ENCODE measurements at places on chromosomes 11 and 22.
A peak's percentile ranks its signal among the peaks of the same experiment; 100 is the strongest.

DNA sequence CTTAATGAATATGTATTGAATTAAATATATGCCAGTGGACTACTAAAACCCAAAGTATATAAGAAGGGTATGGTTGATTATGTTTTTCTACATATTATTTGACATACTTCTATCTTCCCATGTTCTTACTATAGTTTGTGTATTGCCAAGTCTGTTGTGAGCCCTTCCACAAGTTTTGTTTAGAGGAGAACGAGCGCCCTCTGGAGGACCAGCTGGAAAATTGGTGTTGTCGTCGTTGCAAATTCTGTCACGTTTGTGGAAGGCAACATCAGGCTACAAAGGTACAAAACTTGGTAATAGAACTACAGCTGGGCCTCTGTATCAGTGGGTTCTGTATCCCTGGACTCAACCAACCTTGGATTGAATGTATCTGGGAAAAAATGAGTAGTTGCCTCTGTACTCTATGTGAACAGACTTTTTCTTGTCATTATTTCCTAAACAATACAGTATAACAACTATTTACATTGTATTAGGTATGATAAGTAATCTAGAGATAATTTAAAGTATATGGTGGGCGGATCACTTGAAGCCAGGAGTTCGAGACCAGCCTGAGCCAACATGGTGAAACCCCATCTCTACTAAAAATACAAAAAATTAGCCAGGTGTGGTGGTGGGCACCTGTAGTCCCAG is 38.7 kb upstream of the TTC36 start:
- peak; percentile 68 for DNase-seq

GRCh38 chr11:33606762-33607161 is 93.9 kb downstream of the C11orf91 start:
- no peak for DNase-seq

DNA sequence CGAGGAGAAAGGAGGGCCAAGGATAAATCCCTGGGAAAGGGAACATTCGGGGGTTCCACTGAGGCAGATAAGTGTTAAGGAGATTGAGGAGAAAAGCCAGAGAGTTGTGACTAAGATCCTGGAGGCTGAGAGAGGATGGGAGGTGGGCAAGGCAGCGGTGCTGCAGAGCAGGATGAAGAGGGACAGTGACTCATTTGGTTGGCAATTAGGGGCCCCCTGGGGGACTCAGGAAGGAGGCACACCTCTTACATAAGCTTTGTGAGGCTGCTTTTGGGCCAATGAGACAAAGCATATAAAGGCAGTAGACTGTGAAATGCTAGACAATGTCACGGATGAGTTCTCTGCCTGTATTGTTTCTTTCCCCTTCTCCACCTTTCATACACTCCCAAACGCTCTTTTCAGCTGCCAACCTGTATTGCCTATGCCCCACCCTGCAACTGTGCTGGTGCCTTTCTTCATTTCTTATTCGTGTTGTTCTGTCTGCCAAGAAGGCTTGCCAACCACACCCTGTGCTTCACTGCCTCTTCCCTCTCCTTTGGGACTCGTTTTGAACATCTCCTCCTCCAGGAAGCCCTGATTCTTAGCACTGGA is 246.8 kb upstream of the KIRREL3 start:
- DNase-seq, result no peak

GRCh38 chr11:69939551-69940245 is 120.5 kb upstream of the FGF3 start:
- DNase-seq, result no peak

DNA sequence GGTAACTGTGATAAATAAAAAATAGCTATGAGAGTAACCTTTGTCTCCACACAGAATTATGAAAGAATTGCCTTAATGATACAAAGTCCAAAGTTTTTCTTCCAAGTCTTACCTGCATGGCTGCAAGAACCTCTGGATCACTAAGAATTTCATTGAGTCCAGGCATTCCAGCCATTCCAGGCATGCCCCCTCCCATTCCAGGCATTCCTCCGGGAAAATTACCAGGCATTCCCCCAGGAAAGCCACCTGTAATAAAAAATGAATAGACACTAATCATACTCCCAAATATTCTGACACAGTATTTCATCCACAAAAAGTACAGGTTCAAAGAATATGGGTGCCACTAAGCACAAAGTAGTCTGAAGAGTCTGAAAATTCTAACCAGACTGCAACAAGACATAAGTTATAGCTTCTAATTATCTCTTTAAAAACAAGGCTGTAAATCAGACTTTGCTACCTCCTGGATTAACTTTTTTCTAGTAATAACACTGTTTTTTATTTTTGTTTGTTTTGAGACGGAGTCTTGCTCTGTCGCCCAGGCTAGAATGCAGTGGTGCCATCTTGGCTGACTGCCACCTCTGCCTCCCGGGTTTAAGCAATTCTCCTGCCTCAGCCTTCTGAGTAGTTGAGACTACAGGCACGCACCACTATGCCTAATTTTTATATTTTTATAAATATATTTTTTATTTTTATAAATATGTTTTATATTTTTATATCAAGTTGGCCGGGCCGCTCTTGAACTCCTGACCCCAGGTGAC is 8.0 kb upstream of the SLC25A17 start:
- no peak for DNase-seq

DNA sequence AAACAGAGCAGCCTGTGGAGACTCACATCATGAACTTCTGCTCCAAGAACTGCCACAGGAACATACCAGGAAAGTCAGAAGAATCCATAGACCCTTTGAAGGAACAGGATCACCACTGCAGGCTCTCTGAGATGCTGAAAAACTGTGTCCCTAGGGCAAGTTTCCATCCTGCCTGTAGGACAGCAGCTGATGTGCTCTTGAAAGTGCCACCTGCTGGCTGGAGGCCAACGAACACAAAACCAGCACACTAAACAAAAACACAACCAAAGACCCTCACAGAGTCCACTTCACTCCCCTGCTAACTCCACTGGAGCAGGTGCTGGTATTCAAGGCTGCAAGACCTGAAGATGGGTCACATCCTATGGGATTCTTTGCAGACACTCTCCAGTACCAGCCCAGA is 12.0 kb upstream of the NXPE1 start:
- no peak for DNase-seq

GRCh38 chr11:47356129-47356997 is 3.9 kb upstream of the MYBPC3 start:
- no peak for DNase-seq

DNA sequence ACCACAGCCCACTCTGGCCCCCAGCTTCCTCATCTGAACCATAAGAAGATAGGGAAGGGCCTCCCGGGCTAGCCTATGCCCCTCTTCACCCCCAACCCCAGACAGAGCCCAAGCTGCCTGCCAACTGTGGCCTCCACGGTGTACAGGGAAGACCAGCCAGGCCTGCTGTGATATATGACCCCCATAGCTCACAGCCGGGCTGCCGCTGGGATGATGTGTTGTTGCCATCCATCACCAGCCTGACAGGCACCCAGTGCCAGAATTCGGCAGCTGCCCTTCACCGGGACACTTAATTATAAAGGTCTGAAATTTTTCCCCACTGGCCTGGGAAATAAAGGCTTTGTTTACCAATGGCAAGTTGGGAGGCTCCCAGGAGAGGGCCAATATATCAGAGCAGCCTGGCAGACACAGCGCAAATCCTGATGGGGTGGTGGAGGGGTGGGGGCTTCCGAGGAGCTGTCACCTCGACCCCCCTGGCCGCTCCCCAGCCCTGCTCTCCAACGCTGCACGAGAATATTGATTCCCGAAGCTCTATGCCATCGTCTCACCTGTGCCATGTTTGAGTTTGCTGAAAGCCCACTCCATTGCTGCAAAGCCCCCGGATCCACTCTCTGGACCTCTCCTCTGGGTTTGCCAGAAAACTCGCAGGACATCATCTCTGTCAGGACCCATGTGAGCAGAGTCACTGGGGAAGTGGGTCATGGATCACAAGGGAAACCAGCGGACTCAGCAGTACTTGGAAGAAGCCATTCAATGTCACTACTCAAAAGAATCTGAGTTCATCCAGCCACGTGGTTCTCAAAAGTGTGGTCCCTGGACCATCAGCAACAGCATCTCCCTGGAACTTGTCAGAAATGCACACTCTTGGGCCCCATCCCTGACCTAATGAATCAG is 296.9 kb downstream of the MN1 start:
- no peak for DNase-seq

DNA sequence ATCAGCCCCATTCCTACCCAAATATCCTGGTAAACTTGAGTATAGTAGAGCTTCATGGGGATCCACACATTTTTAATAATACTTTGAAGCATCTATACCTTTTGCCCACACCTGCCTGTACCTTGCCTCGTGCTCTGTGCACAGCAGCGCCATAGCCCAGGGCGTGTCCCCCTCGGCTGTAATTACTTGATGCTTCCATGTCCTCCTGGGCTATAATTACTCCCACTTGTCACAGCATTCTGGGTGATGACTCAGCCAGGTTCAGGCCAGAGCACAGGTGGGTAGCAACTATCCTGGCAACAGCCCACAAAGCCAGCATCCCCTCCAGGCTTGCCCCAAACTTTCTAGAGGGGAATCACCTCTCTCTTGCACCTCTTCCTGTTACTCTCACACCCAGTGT is 23.7 kb upstream of the SLC36A4 start:
- DNase-seq, result no peak

DNA sequence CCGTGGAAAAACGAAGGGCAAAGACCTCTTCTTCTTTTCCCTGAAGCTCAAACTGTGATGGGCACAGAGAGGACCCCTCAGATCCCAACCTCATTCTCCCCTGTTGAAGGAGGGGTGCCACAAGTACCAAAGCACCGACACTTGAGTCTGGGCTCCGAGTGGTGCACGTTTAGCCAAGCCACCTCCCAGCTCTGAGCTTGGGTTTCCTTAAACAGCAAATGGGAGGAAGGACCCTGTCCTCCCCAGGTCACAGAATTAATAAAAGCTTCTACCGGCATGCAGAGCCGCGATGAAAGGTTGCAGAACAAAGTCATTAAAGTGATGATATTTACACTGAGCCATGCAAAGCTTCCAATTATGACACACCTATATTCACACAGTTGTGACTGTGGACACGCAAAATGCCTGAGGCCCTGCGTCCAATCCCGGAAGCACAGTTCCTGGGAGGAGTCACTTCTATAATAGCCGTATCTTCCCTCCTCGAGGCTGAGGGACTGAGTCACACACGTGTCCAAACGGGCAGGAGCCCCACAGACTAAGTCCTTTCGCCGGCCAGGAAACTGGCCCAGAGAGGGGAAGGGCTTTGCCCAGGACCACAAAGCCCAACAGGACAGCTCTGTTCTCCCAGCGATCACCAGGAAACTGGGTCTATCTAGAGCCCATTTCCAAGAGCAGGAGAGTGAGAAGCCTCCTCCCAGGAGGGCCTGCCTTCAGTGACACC is 922 bp upstream of the CSNK1E start:
- DNase-seq, result peak; percentile 77

GRCh38 chr11:32343325-32344008 is 91.9 kb downstream of the WT1 start:
- no peak for DNase-seq

GRCh38 chr11:62132689-62133293 is 9.0 kb downstream of the INCENP start:
- no peak for DNase-seq

DNA sequence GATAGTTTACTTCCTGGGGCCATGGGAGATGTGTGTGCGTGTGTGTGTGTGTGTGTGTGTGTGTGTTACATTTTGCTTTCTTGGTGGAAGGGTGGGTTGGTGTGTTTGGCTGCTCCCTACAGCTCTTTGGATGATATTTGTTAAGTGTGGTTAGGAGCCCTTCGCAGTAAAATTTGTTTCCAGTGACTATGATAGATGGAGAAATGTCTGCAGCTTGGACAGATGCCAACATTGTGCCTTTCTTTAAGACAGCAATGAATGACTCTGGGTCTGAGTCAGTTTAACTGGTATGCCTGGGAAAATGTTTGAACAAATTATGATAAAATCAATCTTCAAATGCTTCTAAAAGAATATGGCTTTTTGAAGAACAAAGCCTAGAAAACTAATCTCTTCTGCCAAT is 102.7 kb upstream of the TRPC6 start:
- DNase-seq, result no peak

- no peak for DNase-seq
Measured at GRCh38 chr11:25838918-25839625, 492.9 kb upstream of the ANO3 start.

DNA sequence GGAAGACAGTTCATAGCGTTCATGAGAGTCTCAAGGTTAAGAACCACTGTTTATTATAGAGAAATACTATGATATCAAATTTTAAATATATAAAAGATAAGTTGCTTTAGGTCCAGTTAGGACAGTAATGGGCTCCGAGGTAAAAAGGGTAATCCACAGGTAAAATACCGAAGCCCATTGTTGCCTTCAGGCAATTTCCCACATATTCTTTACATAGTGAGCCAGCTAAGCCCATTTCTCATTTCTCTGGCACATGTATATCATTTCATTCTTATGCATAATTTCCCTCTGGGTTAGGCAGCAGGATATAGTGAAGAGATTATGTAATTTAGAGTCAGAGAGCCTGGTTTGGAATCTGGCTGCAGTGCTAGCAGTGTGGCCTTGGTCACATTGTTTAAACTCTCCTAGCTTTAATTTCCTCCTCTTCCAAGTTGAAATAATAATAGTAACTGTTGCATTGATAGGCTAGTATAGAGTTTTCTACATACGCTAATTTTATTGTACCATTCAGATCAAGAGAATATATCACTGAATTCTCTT is 7.6 kb upstream of the POU2AF1 start:
- DNase-seq, result no peak

DNA sequence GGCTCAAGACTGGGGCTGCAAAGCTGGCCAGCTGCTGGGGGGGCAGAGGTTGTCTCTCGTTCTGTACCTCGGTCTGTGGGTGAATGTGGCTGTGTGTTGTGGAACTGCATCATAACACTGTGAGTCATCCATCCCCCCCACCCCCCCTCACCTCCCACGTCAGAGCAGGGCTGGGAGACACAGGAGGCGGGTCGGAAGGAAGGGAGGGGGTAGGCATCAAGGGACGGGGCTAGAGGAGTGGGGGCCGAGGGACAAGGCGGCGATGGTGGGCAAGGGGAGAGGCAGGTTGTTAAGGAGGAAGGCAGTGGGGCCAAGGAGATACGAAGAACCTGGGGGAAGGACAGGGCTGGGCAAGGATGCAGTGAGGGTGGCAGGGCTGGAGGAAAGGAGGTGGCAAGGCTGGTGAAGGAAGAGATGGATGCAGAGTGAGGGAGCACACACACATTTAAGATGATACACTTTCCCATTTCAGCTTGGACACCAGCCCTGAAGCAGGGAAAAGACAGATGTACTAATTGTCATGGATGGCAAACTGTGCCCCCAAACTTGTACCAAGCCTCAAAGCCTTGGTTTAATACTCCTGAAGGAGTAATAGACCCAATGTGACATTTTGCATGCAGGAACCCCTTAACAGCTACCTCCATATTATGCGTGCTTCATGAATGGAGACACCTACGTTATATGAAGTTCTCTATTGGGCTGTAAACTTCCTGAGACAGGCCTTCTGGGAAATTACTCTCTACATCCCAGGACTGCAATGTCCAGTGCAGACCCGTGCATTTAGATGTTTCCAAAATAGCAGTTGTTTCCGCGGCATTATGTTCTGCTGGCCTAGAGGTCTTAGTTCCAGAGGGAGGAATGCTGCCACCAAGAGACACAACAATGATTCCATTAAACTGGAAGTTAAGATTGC is at the start of gene YPEL4:
YPEL4 (minus strand) TSS at position 87 of the 913 bp plus-strand sequence. CDS start 2,805 bp downstream, outside the sequence.
- peak; percentile 38 for DNase-seq

GRCh38 chr22:48093981-48094380 is 1331.5 kb downstream of the TBC1D22A start:
- no peak for DNase-seq

GRCh38 chr11:119258180-119258579 is 52.0 kb downstream of the CBL start:
- no peak for DNase-seq

All from inflammatory macrophage (primary cell).